ENCODE measurements at places on chromosomes 16 and 17. TPM values are rescaled to one million over a fixed set of nuclear protein-coding genes. Genes with fewer than 3 reads are reported as not detected.

The ABCA10 gene
- total RNA-seq = not detected

The CBX8 gene
- total RNA-seq = 5.1 TPM

The CCL16 gene
- total RNA-seq = not detected

- DNase-seq = no peak
Measured at GRCh38 chr16:70769131-70769530, 31.8 kb downstream of the VAC14 start.

DNA sequence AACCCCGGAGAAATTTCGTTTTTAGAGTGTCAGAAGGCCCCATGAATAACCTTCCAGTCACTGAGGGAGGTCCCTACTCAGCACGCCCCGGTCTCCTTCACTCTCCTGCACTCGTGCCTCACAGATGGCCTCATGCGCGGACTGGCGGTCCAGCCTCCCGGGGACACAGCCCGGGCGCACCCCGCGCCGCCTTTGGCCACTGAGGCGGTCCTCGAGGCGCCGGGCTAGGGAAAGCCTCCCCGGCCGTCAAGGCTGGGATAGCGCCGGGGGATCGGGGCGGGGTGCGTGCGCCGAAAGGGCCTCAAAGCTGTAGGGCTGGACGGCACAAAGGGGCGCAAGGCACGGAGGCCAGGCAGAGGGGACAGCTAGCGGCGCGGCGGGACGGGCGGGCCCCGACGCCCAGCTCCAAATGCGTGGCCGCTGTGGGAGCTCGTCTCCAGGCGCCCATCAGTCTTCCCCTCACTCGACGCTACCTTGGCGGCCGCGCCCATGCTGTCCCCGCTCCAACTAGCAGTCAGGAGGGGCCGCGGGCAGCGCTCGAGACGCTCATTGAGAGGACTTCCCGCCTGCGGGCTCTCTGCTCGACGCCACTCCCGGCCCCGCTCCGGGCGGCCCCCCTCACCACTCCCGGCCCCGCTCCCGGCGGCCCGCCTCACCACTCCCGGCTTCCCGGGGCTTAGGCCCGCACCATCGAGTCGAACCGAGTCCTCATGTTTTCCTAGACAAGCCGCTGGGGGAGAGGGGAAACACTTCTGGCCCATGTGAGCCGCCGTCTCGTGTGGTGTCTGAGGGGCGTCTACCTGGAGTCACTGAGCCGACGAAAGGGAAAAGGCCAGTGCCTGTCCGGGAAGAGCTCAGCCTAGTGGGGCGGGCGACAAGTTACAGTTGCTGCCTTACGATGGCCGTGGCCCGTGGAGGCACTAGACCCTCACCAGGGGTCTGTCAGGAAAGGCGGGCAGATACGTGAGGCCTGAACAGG, at the start of gene USP6:
USP6 (plus strand) TSS at position 360 of the 979 bp plus-strand sequence. CDS start 14,336 bp downstream, outside the sequence.
- no peak for DNase-seq

DNA sequence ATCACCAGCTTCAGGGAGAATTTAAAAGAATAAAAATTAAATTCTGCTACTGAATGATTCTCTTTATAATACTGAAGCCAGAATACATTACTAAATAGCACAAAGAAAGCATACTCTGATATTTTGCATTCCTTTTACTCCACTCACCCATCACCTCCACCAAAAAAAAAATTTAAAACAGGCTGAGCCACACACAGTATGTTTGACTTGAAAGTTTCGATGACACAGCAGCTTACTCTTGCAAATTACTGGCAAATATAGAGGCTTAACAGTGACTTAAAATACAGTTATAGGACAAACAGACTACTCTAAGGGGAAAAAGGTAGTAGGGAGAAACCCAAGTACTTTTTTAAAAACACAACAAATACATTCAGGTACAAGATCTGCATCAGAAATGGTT, 39.2 kb downstream of the GPATCH8 start:
- no peak for DNase-seq

GRCh38 chr16:30032083-30032819, 1.2 kb upstream of the TLCD3B start:
- peak; percentile 56 for DNase-seq
